Natural killer cell treated with Interleukin-12 subunit alpha and Interleukin-12 subunit beta and Interleukin-15 and Interleukin-18, amount 100 ng/mL, for 72 hours (primary cell): ENCODE measurements at places on chromosomes 7 and 10. TPM values are rescaled to one million over a fixed set of nuclear protein-coding genes. Genes with fewer than 3 reads are reported as not detected.

DNA sequence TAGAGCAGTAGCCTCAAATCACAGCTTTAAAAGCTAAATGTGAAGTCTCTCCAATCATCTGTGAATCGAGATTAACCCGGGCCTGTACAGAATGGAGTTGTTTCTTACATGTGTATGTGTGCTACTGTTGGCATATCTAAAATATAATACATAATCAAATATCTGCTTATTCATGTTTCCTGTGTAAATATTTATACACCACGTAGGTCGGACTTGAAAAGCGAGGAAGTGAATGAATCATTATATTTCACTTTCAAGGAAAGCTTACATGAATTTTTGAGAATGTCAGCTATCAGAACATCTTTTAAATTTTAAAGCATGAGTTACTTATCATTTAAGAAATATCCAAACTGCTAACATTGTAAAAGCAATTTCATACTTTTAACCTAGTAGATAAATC is 233.3 kb downstream of the SLC25A13 start:
- no peak for DNase-seq
- no peak overlapping the region for H3K27ac ChIP-seq
- H3K4me3 ChIP-seq, result no peak overlapping the region

DNA sequence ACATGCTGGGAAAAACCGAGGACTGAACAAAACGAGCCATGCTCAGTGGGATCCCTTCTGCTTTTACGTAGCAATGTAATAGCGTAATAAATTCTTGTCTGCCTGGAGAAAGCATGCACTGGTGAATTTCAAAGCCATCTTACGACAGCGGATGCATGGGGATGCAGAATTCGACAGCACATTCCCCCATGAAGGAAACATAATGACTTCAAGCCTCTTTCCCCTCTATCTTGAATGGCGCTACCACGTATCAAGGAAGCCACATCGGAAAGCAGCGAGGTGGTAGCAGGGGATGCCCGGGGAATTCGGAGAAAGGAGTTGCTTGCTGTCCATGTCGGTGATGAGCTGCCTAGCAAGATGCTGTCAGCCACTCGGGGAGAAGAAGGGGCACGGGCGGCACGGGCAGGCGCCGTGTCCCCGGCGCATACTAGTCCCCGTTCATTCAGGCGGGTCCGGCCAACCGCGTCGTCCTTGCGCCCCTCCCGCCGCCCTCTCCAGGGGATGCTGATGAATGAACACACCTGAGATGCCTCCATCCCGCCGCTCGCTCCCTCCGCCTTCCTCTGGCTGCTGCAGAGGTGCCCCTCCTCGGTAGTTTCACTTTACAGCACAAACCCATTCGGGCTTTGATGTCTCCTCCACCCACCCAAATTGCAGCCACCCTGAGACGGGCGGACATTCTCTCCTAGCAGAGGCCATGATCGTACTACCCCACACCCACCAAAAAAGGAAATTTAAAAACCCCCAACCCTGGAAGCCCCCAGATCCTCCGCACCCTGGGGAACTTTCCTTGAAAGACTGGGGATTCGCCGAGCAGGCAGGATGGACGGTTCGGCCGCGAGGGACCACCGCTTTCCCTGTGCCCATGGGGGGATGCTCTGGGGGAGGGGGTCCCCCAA is 644 bp downstream of the SORBS1 start:
- peak; percentile 69 for DNase-seq
- H3K4me1 ChIP-seq, result peaks cover 10% of the 10 kb centered on the region
- H3K27me3 ChIP-seq, result peaks cover 16% of the 10 kb centered on the region
- H3K4me3 ChIP-seq, result peak overlapping the region; percentile 99
- H3K27ac ChIP-seq, result peak overlapping the region; percentile 72

DNA sequence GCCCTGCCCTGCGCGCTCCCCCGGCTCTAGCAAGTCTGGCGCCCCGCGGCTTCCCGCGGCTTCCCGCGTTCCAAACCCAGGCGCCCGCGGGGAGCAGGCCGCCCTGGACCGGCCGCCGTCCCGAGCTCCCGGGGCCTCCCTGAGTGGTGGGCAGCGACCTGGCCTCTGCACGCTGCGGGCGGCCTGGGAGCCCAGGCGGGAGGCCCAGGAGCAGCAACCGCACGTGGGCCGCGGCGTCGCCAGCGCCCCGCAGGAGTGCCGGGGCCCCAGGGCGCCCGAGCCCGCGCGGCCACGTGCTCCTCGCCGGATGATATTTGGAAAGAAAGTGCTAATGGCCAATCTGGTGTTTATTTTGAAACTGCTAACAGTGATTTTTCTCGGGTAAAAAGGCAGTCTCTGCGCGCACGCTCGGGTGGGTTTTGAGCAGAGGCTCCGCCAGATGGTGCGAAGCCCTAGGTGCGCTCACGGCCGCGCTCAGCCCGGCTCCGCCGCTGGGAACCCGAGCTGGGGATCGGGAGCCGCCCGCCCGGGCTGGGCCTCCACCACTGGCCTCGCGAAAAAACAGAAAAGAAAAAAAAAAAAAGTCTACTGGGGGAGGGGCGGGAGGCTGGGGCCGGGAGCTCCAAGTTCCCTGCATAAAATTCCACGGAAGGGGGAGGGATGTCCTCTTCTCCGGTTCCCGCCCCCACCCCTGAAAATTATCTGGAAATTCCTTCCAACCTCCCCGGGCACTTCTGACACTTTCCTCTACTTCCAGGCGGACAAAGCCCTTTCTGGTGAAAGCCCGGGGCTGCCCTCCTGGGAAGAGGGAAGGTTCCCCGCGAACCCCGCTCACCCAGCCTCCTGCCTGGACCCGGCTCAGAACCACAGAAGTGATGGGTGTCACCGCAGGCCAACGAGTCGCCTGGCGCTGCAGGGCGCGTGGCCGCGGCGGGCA is 4.3 kb downstream of the EBF3 start:
- H3K4me3 ChIP-seq, result peak overlapping the region; percentile 10
- peaks cover 67% of the 10 kb centered on the region for H3K27me3 ChIP-seq
- H3K4me1 ChIP-seq, result peaks cover 12% of the 10 kb centered on the region
- peaks cover 5% of the 10 kb centered on the region for H3K36me3 ChIP-seq
- H3K27ac ChIP-seq, result no peak overlapping the region
- no peak for DNase-seq

GRCh38 chr7:146788008-146788407 is 671.4 kb downstream of the CNTNAP2 start:
- H3K4me1 ChIP-seq, result no peaks in the 10 kb centered on the region
- H3K27me3 ChIP-seq, result no peaks in the 10 kb centered on the region
- no peak overlapping the region for H3K4me3 ChIP-seq
- H3K36me3 ChIP-seq, result no peaks in the 10 kb centered on the region
- DNase-seq, result no peak

- peak overlapping the region; percentile 77 for H3K4me3 ChIP-seq
- peaks cover 62% of the 10 kb centered on the region for H3K4me1 ChIP-seq
- peak overlapping the region; percentile 95 for H3K27ac ChIP-seq
- peaks cover 29% of the 10 kb centered on the region for H3K36me3 ChIP-seq
- no peaks in the 10 kb centered on the region for H3K27me3 ChIP-seq
- DNase-seq, result no peak
These were observed 240.2 kb upstream of the KLF14 start for GRCh38 chr7:130974169-130974568.

DNA sequence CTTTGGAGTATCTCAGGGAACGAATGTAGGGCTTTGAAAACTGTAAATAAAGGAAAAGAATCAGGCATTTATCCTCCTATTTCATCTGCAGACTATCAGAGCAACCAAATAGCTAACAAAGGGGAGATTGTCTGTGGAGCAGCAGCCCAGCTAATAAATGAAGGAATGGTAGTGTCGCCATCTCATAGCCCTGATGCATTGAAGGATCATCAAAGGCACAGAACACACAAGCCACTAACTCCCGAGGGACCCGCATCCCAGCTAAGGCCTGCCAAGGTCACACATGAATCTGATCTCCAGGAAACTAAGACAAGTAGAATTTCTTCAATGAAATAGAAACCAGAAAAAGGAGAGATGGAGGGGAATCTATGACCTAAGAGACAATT is 38.2 kb downstream of the CALML5 start:
- peaks cover 11% of the 10 kb centered on the region for H3K36me3 ChIP-seq
- H3K27ac ChIP-seq, result no peak overlapping the region
- H3K27me3 ChIP-seq, result peaks cover 5% of the 10 kb centered on the region
- no peak for DNase-seq
- no peaks in the 10 kb centered on the region for H3K4me1 ChIP-seq

DNA sequence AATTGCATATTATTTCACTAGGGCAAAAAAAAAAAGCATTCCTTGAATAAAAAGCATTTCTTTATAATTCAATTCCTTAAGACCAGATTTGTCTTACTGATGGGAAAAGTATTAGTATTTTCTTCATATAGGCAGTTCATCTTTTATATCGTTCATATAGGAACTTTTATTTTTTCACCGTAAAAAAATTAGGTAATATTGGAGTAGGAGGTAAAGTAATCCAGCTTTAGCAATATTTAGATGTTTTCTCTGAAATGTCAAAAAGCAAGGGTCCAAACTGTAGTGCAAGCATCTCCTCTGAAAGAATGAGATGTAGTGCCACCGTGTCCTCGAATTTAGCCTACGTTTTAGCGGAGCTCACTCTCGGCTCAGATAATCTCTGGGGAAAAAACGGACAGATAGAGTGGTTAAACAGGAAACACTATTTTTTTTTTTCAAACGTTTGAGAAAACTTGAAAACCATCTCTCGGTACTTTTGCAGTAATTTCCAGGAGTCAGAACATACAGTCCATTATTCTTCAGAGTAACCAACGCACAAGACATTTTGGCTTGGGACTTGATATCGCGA is 5.5 kb upstream of the SPAG6 start:
- H3K4me1 ChIP-seq, result peaks cover 35% of the 10 kb centered on the region
- peak overlapping the region; percentile 90 for H3K4me3 ChIP-seq
- peaks cover 59% of the 10 kb centered on the region for H3K27me3 ChIP-seq
- DNase-seq, result no peak
- H3K36me3 ChIP-seq, result peaks cover 6% of the 10 kb centered on the region

DNA sequence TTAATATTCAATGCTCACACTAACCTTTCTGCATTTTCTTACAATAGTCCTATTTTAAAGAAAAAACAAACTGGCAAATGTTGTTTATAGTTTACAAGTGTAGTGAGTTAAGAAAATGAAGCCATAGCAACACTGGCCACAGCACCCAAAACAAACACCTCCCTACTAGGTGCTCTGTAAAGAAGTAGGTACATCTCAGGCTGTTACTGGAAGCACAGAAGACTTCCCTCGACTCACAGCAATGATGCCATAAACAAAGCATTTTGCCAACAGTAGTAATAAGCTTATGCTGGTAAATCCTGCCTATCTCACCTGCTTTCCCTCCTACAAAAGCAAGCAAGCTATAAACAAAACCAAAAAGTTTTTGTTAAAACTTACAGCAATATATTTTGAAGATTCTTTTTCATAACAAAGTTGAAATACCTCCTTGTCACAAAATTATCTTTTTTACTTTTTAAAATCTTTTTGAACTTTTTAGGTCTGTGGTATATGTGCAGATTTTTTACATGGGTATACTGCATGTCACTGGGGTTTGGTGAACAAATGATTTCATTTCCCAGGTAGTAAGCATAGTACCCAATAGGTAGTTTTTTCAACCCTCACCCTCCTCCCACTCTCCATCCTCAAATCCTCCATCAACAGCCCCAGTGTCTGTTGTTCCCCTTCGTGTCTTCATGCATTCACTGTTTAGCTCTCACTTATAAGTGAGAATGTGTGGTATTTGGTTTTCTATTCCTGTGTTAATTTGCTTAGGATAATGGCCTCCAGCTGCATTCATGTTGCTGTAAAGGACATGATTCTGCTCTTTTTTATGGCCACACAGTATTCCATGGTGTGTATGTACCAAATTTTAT is 28.4 kb downstream of the COA1 start:
- no peaks in the 10 kb centered on the region for H3K27me3 ChIP-seq
- H3K4me3 ChIP-seq, result no peak overlapping the region

- no peaks in the 10 kb centered on the region for H3K4me1 ChIP-seq
- DNase-seq, result no peak
- no peaks in the 10 kb centered on the region for H3K36me3 ChIP-seq
- H3K4me3 ChIP-seq, result no peak overlapping the region
- no peaks in the 10 kb centered on the region for H3K27me3 ChIP-seq
These were observed 568.8 kb downstream of the HTR7 start for GRCh38 chr10:90289037-90289436.

DNA sequence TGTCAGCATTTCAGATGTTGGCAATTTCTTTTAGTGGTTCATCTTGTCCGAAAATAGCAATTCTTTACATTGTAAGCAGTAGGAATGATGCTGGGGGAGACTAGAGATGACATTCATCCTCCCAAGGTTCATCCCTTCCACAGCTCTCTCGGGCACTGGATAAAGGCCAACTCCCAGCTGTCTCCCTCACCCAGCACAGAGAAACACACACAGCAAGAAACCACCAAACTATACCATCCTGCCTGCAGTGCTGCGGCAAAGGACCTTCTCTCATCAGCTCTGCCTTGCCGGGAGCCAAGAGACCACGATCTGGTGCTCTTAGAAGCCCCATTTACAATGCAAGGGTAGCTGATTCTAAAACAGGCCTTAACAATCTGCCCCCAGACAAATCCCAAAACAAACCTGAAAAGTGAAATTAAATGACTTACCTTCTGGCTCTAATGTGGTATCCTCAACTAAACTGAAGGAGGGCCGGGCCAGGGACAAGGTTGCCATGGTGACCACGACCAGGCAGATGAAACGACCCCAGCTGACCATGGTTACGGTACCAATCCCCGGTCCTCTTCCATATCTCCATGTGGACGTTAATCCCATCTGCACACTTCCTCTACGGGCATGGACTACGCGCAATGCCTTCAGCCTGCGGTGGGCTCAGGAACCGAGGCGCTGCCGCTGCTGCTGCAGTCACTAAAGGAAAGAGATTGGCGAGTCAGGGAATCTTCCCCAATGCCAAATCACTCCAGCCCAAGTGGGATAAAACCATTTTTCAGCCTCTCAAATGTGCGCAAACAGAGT is 4.8 kb downstream of the FGFR2 start:
- no peak overlapping the region for H3K27ac ChIP-seq
- peaks cover 5% of the 10 kb centered on the region for H3K36me3 ChIP-seq
- no peak for DNase-seq
- no peak overlapping the region for H3K4me3 ChIP-seq
- H3K4me1 ChIP-seq, result peaks cover 3% of the 10 kb centered on the region

GRCh38 chr10:133307776-133308420 is 774 bp downstream of the TUBGCP2 start:
- no peaks in the 10 kb centered on the region for H3K27me3 ChIP-seq
- H3K4me1 ChIP-seq, result peaks cover 19% of the 10 kb centered on the region
- no peak for DNase-seq
- H3K27ac ChIP-seq, result peak overlapping the region; percentile 95
- no peaks in the 10 kb centered on the region for H3K36me3 ChIP-seq

DNA sequence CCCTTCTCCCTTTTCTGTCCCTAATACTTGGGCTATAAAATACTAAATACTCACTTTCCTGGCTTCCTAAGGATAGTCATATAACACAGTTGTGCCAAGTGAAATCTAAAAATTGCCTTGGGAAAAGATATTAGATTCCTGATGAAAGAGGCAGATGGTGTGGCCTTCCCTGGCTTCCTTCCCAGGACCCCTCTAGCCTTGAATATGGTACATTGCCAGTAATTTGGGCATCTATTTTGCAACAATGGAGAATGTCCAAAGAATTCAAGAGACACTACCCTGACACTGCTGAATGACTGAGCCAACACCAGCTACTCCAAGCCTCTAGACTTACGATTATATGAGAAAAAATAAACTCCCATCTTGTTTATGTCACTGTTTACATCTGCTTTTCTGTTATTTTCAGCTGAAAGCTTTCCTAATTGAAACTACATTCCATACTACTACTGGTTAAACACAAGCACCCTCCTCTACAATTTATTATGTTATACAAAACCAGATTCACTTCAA is 17.9 kb downstream of the COPG2 start:
- no peaks in the 10 kb centered on the region for H3K27me3 ChIP-seq
- H3K4me3 ChIP-seq, result no peak overlapping the region
- DNase-seq, result no peak
- H3K36me3 ChIP-seq, result peaks cover 33% of the 10 kb centered on the region

The COG5 gene
- 41.0 TPM for total RNA-seq

The CTBP2 gene
- 76.4 TPM for total RNA-seq

The SPDYE1 gene
- not detected for total RNA-seq

The SLC26A4 gene
- total RNA-seq, result 1.1 TPM

The OR2A1 gene
- not detected for total RNA-seq

The MRLN gene
- total RNA-seq, result not detected

The EBF3 gene
- not detected for total RNA-seq

The TMEM213 gene
- not detected for total RNA-seq

The STK31 gene
- total RNA-seq, result 0.52 TPM
